ENCODE measurements at places on chromosomes 11 and 22.

GRCh38 chr11:117874253-117874909, 2.1 kb downstream of the FXYD6 start:
- DNase-seq: peak; percentile 52

DNA sequence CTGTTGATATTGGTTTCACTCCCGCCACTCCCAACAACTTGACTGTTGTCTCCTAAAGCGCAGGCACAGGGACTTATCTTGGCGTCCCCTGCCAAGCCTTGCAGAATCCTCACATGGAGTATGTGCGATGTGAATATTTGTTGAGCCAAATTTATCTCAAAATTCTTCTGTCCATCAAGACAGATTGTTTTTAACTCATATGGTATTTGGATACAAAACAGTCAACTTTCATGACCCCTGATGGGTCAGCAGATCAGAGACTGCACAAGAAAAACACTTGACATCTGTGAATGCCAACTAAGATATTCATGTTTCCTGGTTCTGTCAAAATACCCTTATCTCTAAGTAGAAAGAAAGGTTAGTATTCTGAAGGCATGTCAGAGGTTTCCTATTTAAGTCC, 221.7 kb upstream of the BLID start:
- no peak for DNase-seq

DNA sequence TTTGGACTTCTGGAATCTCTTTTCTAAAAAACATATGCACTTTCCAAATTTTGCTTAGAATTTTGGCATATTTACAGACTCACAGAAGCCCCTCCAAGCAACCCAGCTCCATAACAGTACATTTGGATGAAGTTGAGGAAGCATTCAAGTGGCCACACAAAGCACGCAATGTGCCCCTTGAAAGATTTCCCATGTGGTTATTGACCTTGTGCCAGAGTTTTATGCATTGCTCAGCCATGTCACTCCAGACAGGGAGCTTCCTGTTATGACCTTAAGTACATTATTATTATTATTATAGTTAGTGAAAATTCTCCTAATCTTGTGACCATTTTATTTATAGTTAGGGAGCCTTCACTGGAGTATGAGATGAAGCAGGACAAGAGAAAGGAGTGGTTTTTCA, 35.0 kb upstream of the BDNF start:
- no peak for DNase-seq

DNA sequence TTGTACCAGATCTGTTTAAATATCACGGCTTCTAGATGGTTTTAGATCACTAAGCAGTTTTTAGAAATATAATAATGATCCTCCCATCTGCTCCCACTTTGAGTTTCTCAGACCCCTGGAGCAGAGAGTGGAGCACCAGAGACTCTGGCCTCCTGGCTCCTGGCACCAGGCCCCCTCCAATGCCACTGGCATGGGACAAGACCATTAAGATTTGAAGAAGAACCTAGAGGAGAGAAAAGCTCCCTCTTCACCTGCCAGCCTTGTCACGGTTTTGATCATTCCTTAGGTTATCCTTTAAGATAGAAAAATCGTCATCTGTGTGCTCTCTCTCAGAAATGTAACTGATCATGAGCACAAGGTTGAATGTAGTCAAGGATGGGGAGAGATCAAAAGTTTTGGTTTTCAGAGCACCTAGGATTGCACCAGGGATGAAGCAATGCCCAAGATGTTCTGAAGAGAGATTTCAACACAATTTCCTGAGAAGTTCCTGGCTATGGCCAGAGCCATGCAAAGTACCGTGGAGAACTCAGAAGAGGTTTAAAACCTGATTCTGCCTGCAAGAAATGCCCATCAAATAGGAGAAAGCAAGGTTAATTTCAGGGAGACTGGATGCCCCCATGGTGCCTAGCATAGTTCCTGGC, 22.2 kb downstream of the IL10RA start:
- no peak for DNase-seq

DNA sequence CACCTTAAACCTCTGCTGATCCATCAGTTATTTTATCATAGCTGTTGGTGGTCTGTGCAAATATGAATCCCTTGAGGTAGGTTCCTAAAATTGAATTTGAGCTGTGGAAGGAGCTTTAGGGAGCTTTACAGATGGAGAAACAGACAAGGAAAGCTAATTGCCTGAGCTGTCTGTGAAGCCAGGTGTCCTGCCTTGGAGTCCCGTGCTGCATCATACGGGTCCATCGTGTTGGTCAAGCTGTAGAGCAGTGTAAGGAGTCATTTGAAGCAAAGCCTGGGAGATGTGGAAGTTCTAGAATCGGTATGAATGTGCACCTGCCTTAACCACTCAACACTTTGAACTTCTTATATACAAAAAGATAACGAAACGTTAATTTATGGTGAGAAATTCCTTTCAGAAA, 1.0 kb downstream of the POLA2 start:
- DNase-seq: no peak

GRCh38 chr22:49077586-49077985, 750.1 kb downstream of the BRD1 start:
- no peak for DNase-seq

- DNase-seq: peak; percentile 67
Observed at GRCh38 chr11:12122083-12122482, 11.7 kb downstream of the MICAL2 start.

- DNase-seq: no peak
Observed at GRCh38 chr22:24503843-24504338, 8.8 kb downstream of the UPB1 start.

- DNase-seq: no peak
Observed at GRCh38 chr11:3231851-3232744, at the start of gene MRGPRE. MRGPRE (minus strand) TSS chr11:3232417; CDS start chr11:3228799, 3,618 bp downstream.

DNA sequence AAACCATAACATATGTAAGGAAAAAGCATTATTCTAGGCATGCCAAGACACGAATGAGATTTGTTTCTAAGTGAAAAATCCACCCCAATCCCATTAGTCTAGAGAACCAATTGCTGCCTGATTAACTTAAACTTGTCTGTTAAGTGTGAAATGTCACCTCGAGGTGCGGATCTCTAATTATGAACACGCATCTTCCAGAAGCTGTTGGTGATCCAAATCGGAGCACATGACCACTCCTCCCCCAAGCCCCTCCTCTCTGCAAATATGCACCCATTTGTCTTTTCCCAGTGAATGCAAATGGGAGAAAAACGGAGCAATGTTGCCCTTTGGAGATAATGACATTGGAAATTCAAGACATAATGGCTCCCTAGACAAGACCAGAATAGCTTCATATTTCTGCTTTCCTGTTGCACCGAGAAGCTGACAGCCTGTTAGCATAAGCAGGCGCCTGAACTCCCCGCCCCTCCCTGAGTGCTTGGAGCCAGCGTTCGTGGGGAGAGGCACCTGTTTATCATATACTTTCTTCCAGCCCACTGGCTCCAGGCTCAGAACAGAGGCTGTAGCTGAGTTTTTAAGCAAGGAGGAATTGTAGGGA, 6.0 kb upstream of the FXYD6 start:
- DNase-seq: no peak

GRCh38 chr11:3184732-3185347, 19.7 kb upstream of the OSBPL5 start:
- DNase-seq: no peak

- peak; percentile 66 for DNase-seq
Observed at GRCh38 chr22:43293655-43294392, 49.3 kb downstream of the SCUBE1 start.
